ENCODE measurements at places on chromosomes 2 and 18. TPM values are rescaled to one million over a fixed set of nuclear protein-coding genes. Genes with fewer than 3 reads are reported as not detected.

Gene RRM2
- 14.7 TPM for total RNA-seq

Gene UGT1A9
- total RNA-seq, result not detected

Gene WNT6
- 1.0 TPM for total RNA-seq

Gene DSEL
- total RNA-seq, result 32.9 TPM

Gene RAX
- 111 TPM for total RNA-seq

Gene CPLX4
- total RNA-seq, result 46.1 TPM

Gene XIRP2
- 7.5 TPM for total RNA-seq

Gene CNGA3
- 9.7 TPM for total RNA-seq
